ENCODE measurements at places on chromosomes 16 and 17.

DNA sequence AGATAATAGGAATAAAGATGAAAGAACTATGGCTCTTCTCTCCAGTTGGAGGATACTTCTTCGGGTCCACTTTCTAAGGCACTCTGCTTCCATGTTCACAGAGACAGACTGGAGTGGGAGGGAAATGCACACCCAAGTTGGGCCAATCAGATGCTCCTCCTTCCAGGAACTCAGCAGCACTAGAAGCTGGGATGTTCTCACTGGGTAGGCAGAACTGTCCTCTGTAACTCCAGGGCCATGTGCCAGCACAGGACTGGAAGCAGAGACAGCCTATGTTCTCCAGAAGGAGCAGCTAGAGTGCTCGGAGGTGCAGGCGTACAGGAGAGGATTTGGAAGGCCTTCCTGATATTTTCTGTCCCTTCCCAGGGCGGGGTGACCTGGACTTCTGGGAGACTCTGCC lies 49.9 kb upstream of the SREBF1 start:
- no peak for DNase-seq

- no peak for DNase-seq
These were observed 892 bp upstream of the KIAA0513 start for GRCh38 chr16:85026703-85027102.

GRCh38 chr17:79339321-79339720 lies 264.7 kb downstream of the ENGASE start:
- no peak for DNase-seq

- DNase-seq: no peak
These were observed 58.2 kb upstream of the HS3ST4 start for GRCh38 chr16:25633549-25633948.

DNA sequence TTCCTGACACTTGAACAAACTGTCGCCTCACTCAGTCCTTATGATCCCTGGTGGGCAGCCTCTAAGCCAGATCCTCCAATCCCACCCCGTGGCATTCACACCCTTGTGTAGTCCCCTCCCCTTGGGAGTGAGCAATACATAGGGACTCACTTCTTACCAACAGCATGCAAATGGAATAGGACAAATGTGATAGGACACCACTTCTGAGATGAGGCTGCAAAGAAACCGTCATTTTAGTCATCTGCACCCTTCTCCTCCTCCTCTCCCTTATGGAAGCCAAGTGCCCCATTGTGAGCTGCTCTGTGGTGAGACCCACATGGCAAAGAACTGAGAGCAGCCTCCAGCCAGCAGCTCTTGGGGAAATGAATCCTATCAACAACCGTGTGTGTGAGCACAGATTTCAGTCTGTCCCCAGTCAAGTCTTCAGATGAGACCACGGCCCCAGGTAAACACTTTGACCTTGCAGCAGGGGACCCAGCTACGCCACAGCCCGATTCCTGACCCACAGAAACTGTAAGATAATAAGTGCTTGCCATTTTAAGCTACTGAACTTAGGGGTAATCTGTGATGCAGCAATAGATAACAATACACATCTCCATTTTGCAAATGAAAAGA lies 46.9 kb downstream of the ZFHX3 start:
- no peak for DNase-seq

GRCh38 chr16:64346080-64346479 lies 775.8 kb downstream of the CDH11 start:
- DNase-seq: no peak

- DNase-seq: no peak
These were observed 113.4 kb downstream of the TRIM37 start for GRCh38 chr17:58993311-58993710.

DNA sequence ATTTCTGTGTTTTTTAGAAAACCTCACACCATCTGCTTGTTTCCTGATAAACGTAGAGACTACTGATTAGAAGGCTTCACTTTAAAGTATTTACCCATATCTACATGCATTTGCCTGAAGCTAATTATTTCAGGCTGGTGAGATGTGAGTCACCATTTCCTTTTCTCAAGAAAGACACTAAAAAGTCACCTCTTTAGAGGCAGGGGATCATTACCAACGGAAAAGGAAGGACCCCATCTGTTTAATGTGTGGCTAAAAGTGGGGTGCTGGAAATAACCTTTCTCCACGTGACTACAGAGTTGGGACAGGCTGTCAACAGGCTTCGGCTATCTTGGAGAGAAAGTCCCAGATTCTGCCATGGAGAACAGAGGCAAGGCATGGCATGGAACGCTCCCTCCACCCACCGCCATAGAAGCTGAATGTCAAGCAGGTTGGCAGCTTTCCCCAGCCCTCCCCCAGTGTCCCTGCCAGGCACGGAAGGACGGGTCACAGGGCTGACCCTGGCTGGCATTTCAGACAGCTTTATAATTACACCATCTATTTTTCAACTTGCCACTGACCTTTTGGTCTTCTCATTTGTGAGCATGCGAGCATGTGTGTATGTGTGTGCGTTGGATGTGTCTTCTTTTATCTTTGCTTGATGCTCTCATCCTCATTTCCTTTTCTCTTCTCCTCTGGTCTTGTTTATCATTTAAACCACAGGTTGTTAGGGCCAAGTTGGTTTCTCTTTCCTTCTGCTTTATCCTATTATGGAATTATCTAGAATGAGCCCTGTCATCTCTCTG lies 157.0 kb downstream of the CPPED1 start:
- peak; percentile 2 for DNase-seq

GRCh38 chr17:50190293-50190602 lies 11.2 kb downstream of the COL1A1 start:
- no peak for DNase-seq

- DNase-seq: no peak
These were observed 32.1 kb downstream of the PRKAR1A start for GRCh38 chr17:68544111-68544915.

DNA sequence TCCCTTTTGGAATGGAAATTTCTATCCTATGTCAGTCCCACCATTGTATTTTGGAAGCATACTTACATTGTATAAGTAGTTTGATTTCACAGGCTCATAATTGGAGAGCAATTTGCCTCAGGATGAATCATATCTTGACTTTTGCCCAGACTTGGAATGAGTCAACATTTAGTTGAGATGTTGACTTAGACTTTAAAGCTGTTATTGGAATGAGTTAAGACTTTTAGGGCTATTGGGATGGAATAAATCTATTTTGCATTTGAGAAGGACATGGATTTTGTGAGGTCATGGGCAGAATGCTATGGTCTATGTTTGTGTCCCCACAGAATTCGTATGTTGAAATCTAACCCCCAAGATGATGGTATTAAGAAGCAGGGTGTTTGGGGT lies 12.2 kb upstream of the ZNF594 start:
- no peak for DNase-seq

DNA sequence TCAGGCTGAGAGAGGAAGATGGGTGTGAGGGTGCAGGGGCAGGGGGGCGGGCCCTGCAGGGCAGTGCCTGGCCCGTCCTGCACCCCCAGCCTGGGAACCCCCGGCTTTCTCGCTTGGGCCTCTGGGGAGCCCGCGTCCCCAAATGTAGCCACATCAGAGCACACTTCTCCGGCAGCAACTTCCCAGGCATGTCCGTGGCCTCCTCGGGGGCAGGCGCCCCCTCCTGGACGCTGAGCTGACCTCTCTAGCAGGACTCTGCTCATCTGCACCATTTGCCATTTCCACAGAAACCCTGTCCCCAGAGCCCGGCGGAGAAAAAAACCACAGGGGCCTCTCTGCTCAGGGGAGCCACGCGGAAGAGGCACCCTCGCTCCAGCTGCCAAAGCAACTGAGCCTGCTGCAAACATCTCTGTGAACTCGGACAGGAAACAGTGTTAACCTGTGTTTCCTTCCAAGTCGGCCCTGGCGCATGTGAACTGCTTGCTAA lies 63.4 kb downstream of the KLHDC4 start:
- peak; percentile 45 for DNase-seq

DNA sequence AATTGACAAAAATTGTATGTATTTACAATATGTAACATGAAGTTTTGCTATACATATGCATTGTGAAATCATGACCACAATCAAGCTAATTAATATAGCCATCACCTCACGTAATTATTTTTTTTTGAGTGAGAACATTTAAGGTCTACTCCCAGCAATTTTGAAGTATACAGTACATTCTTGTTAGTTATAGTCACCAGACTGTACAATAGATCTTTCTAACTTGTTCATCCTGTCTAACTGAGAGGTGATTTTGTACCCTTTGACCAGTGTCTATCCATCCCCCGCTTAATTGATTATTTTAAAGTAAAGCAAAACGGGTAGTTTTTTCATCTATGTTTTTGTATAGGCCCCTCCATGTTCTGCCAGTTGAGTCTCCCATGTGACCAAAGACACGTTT lies 30.3 kb downstream of the NTN1 start:
- no peak for DNase-seq

DNA sequence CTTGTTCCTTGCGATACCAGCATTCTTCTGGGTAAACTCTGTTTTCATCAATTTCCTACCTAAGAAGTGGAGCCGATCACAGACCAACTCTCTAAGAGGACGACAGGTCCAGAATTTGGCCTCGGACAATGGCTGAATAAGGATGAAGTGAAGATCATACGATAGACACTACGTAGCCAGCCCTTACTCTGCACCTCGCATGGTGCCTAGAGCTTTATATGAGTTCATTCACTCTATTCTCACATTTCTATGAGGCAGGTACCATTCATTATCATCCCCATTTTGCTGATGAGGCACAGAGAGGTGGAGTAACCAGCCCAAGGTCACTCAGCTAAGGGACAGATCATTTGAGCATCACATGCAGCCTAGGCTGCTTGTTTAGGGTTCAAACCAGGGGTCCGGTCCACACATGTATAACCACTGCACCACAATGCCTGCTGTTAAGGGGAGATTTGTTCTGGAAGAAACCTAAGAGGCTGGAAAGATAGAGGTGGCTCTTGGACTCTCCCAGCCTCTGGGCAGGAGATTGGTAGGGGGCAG lies 78.6 kb downstream of the MYH11 start:
- DNase-seq: no peak

DNA sequence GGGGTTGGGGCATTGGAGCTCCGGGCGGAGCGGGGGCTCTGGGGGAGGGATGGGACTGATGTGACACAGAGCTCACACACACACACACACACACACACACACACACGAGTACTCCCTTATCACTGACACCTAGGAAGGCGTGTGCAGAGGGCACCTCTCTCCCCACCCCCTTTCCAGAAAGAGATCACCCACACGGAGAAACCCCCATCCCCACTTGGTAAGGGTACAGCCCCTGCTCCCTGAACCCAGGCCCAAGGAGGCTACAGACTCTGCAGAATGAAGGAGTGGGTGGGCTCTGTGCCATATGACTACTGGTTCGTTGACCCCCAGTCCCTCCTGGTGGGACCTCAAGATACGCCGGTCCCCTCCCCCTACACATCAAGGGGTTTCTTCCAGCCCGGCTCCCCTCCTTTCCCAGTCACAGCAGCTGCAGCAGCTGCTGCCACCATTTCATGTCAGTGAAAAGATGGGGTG lies 8.7 kb upstream of the ARHGAP23 start:
- DNase-seq: no peak

DNA sequence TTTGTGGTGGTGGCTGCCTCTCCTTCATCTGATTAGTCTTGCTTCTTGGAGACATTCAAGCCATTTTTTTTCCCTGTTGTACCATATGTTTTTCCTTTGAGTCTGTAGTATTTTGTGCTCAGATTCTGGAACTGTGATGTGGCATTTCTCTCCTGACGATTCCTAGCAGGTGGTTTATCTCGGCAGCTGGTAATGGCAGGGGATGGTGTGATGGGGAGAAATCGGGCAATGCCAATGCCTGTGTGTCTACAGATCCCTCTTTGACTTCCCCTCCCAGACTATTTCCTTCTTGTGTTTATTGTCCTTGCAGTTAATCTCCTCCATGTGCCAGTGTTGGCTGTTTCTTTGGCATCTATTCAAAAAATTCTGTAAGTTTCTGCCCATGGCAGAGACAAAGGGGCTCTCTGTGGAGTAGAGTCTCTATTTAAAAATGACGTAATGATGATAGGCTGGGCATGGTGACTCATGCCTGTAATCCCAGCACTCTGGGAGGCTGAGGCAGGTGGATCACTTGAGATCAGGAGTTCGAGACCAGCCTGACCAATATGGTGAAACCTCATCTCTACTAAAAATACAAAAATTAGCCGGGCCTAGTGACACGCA lies 90.2 kb upstream of the ERCC4 start:
- DNase-seq: no peak

- no peak for DNase-seq
These were observed 26.1 kb downstream of the METTL16 start for GRCh38 chr17:2485543-2485942.

- no peak for DNase-seq
These were observed 105.0 kb downstream of the TANGO6 start for GRCh38 chr16:68948230-68948910.

- DNase-seq: no peak
These were observed 440.6 kb upstream of the DYNLRB2 start for GRCh38 chr16:80100186-80100585.
